ENCODE measurements at places on chromosomes 2 and 18.

- DNase-seq, result peak; percentile 37
Measured at GRCh38 chr18:50560681-50561629, 1.1 kb downstream of the MAPK4 start.

- DNase-seq, result no peak
Measured at GRCh38 chr18:61398961-61399705, 65.9 kb downstream of the CDH20 start.

- no peak for DNase-seq
Measured at GRCh38 chr2:42317945-42318344, 43.1 kb downstream of the COX7A2L start.

GRCh38 chr2:95346231-95346737 lies 49.1 kb downstream of the KCNIP3 start:
- no peak for DNase-seq

- DNase-seq, result no peak
Measured at GRCh38 chr2:237754182-237754581, 44.4 kb upstream of the RBM44 start.

GRCh38 chr2:112253261-112253815 lies 1.5 kb downstream of the ZC3H8 start:
- DNase-seq, result no peak

GRCh38 chr2:27237341-27237945 lies 20.3 kb downstream of the CAD start:
- DNase-seq, result no peak
